ENCODE measurements at places on chromosomes 5 and 9. TPM values are rescaled to one million over a fixed set of nuclear protein-coding genes. Genes with fewer than 3 reads are reported as not detected.

TRPM3 gene
- under 0.01 TPM for total RNA-seq

KIF20A gene
- 106 TPM for total RNA-seq

PCDHGA7 gene
- total RNA-seq: 0.42 TPM

DNA sequence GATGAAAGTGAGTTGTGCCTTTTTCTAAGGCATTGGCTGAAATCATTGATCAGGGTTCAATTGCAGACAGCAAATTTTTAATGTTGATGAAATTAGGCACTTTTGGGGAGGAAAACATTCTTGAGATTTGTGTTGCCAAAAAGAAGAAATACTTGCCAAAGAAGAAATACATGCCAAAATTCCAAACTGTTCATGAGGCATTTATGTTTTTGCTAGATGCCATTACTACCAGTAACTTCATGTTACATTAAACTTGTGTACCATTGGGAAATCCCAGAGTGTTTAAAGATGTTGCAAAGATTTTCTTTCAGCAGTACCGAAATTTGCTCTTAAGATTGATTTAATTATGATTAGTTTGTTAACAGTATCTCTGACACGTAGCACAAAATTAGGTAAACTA, 7.0 kb downstream of the XRCC4 start:
- DNase-seq: no peak

GRCh38 chr9:70229579-70229978, 29.2 kb upstream of the SMC5 start:
- peak; percentile 21 for DNase-seq

DNA sequence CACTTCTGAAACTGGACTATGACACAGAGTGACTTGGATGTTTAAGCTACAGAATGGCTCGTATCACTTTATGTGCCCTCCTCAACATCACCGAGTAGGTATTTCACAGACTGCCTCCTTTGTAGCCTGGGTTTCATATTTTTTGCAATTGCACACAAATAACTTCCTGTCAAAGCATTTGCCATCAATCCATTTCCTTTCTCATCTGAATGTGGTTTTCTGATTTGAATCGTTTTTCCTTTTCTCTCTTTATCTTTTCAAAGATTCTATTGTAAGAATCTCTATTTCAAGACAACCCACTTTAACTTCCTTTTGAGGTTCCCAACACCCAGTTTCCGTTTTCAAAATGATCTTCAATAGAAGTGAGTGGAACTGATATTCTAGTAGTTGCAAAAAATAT, 563.8 kb upstream of the ARRDC3 start:
- DNase-seq: no peak

- no peak for DNase-seq
Measured at GRCh38 chr5:66538531-66538930, 57.7 kb upstream of the MAST4 start.

DNA sequence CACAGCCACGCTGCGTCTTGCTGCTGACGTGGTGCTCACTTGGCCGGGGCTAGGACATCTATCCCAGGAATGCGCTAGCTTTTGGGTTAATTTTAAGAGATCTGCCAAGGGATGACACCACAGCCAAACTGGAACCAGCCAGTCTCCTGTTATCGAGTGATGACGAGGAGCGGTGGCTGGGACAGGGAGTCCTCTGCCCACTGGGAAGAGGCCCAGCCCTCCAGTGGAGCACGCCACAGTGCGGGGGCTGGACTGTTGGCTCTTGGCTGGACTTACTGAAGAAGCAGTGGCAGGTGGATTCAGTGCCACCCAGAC, 55.1 kb upstream of the PHYKPL start:
- DNase-seq: no peak

GRCh38 chr5:80955082-80955590, 5.0 kb upstream of the RASGRF2 start:
- DNase-seq: no peak
